ENCODE measurements at places on chromosomes 7 and 10.

- no peak for DNase-seq
Measured at GRCh38 chr10:104127411-104127810, 5.4 kb downstream of the SFR1 start.

GRCh38 chr7:134500982-134501381 lies 26.4 kb upstream of the AKR1B10 start:
- DNase-seq = no peak

- DNase-seq = no peak
Measured at GRCh38 chr7:148146346-148146745, 444.2 kb upstream of the C7orf33 start.

GRCh38 chr7:757741-758163 lies 30.7 kb upstream of the PRKAR1B start:
- no peak for DNase-seq

DNA sequence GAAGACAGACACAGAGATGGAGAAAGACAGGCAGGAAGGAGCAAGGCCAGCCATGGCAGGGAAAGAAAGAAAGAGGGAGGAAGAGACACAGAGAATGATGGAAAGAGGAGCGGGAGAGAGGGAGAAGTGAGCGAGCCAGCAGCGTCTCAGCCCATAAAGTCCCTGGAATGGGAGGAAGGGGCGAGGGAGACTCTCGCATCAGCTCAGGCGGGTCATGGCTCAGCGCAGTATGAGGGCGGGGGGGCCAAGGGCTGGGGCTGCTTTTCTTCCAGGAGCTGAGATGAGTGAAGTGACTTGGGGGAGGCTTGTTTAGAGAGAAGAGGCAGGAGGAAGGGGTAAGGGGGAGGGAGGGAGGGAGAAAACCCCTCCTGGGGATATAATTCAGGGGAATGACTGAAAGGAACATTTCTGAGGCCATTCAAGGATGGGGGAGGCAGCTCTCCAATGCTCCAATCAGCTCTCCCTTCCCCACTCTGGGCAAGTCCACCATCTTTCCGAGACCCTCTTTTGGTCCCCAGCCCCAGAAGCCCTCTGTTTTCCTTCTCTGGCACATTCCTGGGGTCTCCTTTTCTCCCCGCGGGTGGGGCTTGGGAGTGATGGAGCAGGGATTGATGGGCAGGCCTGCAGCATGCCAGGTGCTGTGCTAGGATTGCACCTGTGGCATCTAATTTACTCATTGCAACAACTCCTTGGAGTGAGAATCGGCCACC lies 87.9 kb downstream of the HIF1AN start:
- DNase-seq = no peak

GRCh38 chr10:23818484-23818883 lies 379.6 kb downstream of the OTUD1 start:
- no peak for DNase-seq

DNA sequence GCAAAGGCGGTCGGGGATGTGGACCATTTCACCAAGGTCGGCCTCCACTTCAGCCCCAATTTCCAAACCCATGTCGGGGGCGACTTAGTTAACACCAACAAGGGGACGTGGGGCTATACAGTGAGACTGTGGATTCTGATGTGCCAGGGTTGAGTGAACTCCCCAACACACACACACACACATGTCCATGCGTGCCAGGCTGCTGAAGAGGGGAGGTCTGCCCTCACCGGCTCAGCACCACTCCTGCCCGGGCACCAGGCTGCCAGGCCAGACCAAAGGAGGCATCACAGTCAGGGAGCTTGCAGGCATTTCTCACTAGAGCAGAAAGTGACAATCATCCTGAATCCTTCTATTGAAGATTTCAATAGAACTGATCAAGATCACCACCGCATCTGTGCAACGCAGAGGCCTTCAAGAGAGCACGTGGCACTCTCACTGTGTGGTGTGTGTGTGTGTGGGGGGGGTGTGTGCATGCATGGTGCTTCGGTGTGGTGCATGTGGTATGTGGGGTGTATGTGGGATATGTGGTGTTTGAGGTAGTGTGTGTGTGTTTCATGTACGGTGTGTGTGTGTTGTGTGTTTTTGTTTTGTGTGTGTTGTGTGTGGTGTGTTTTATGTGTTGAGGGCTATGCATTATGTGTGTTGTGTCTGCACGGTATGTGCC lies 403.5 kb upstream of the RNF32 start:
- no peak for DNase-seq

GRCh38 chr10:129694184-129694583 lies 227.1 kb downstream of the MGMT start:
- no peak for DNase-seq

DNA sequence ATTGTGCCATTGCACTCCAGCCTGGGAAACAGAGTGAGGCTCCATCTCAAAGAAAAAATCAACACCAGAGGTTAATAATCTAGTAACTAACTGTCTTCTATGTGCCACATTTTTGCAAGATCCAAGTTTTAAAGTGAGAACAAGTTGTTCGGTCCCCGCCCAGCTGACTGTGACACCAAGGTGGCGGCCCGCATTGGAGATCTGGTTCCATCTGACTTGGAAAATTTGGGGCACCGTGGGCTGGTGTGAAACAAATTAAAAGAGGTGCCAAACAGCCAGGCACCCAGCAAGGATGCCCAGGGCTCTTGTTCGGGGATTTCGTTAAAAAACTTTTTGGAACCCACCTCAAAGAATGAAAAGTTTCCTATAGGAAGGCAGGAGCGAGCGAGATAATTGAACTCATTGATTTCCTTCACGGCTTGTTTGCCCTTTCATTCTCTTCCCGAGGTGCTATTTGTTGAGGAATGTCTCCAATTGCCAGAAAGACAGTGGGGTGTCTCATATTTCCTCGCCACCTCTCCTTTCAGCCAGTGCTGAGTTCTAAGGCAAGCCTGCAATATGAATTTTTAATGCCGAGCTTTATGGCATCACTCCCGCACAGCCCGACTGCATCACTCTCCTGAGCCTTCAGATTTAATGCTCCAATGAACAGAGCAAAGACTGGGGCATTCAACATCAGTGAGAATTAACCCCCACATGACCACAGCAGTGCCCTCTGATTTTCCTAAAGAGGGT lies 156.9 kb upstream of the SH2B2 start:
- DNase-seq = no peak

DNA sequence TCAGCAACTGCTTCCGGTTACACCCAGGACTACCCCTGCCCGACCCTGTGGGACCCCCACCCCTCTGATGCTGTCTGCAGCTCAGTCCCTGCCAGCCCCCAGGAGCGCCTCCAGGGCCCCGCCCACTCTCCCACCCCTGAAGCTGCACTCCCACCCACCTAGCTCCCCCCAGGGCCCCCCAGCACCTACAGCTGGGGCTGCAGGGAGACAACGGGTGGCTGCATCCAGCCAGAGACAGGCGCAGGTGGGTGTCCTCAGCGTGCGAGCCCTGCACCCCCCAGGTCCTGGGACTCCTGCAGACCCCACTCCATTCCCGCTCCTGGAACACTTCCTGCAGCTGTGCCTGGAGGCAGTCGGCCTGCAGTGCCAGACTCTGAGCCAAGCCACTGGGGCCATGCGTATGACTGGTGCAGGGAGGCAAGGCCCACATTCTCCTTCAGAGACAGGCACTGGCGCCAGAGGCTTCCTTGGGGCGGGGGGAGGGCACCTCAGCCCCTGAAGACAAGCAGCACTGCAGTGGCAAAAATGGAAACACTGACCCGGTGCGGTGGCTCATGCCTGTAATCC lies 6.1 kb downstream of the CYP2W1 start:
- no peak for DNase-seq

Data from amygdala (tissue), 56 donors.